Activated CD4-positive, alpha-beta memory T cell treated with anti-CD3 and anti-CD28 coated beads for 36 hours (primary cell): ENCODE measurements at places on chromosomes 1 and 21. TPM values are rescaled to one million over a fixed set of nuclear protein-coding genes. Genes with fewer than 3 reads are reported as not detected.
A peak's percentile ranks its signal among the peaks of the same experiment; 100 is the strongest.

The PLA2G4A gene
- 0.97 TPM for total RNA-seq

DNA sequence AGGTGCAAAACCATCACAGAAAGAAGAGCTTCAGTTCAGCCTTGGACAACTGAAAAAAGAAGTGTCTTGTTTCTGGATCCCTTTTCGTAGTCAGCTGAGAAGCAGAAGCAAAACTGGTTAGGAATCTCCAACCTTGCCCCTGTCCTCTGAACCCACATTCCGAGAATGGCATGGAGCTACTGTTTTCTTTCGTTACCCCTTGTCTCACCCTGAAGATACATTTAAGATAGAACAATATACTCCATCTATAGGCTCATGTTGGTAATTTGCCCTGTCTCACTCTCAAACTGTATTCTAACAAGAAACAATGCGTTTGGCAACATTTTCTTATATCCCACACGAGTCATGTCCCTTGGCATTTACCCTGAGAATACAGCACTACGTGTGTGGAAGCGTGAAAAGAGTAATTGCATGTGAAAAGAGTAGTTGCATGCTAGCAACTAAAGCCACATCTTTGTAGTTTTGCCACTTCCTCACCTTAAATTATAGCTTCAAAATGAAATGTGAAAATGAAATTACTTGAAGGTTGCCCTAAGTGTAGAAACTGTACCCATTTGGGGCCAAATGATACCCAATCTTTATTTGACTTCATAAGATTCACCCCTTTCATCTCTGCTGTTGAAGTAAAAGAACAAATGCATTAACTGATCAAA lies 5.3 kb downstream of the SLAMF7 start:
- peaks cover 61% of the 10 kb centered on the region for H3K4me1 ChIP-seq
- peak overlapping the region; percentile 18 for H3K4me3 ChIP-seq
- no peaks in the 10 kb centered on the region for H3K36me3 ChIP-seq
- no peaks in the 10 kb centered on the region for H3K27me3 ChIP-seq

GRCh38 chr1:7376676-7377075 lies 394.4 kb upstream of the VAMP3 start:
- H3K36me3 ChIP-seq, result no peaks in the 10 kb centered on the region
- no peak overlapping the region for H3K4me3 ChIP-seq
- peaks cover 3% of the 10 kb centered on the region for H3K27me3 ChIP-seq
- no peak overlapping the region for H3K27ac ChIP-seq
- DNase-seq, result no peak

The BRDT gene
- total RNA-seq, result not detected

GRCh38 chr1:115781343-115781742 lies 12.8 kb upstream of the CASQ2 start:
- H3K4me1 ChIP-seq, result no peaks in the 10 kb centered on the region
- peaks cover 27% of the 10 kb centered on the region for H3K27me3 ChIP-seq
- H3K27ac ChIP-seq, result no peak overlapping the region
- no peak overlapping the region for H3K4me3 ChIP-seq

GRCh38 chr1:171258943-171259342 lies 10.6 kb downstream of the FMO1 start:
- H3K36me3 ChIP-seq, result no peaks in the 10 kb centered on the region
- peaks cover 13% of the 10 kb centered on the region for H3K27me3 ChIP-seq
- DNase-seq, result no peak
- H3K4me3 ChIP-seq, result no peak overlapping the region
- no peak overlapping the region for H3K27ac ChIP-seq

The CEP170 gene
- total RNA-seq, result 51.5 TPM
